ENCODE measurements at places on chromosomes 3 and 15.

- H3K27me3 ChIP-seq = peaks cover 49% of the 10 kb centered on the region
- no peaks in the 10 kb centered on the region for H3K36me3 ChIP-seq
- no peak overlapping the region for H3K4me3 ChIP-seq
- no peaks in the 10 kb centered on the region for H3K4me1 ChIP-seq
Measured at GRCh38 chr15:78343276-78344060, 3.3 kb downstream of the CRABP1 start.

- H3K4me3 ChIP-seq = no peak overlapping the region
- no peak for DNase-seq
- no peak overlapping the region for H3K27ac ChIP-seq
- no peaks in the 10 kb centered on the region for H3K27me3 ChIP-seq
- no peaks in the 10 kb centered on the region for H3K4me1 ChIP-seq
Measured at GRCh38 chr3:117586161-117586560, 876.6 kb downstream of the TUSC7 start.

GRCh38 chr3:110362751-110363150 is 708.9 kb upstream of the NECTIN3 start:
- no peak overlapping the region for H3K4me3 ChIP-seq
- H3K4me1 ChIP-seq = no peaks in the 10 kb centered on the region
- H3K36me3 ChIP-seq = no peaks in the 10 kb centered on the region

GRCh38 chr3:46948830-46949671 is 27.5 kb downstream of the CCDC12 start:
- H3K4me1 ChIP-seq = peaks cover 93% of the 10 kb centered on the region
- no peaks in the 10 kb centered on the region for H3K27me3 ChIP-seq
- peak overlapping the region; percentile 79 for H3K27ac ChIP-seq
- H3K4me3 ChIP-seq = peak overlapping the region; percentile 40
- no peak for DNase-seq

DNA sequence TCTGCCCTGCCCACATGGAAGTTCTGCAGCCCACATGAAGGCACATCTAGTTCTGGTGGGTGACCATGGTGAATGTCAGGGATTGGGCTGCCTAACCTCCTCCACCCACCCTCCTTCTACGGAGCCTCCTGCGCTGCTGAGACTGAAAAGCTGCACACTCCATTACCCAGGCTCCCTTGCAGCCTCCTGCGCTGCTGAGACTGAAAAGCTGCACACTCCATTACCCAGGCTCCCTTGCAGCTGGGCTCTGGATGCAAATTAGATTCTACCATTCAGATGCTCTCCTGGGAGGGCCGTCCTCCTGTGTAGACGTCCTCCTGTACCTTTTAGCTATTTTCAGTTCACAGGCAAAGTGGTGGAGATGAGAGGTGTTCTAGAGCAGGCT is 32.1 kb downstream of the POMGNT2 start:
- no peaks in the 10 kb centered on the region for H3K4me1 ChIP-seq
- H3K27me3 ChIP-seq = no peaks in the 10 kb centered on the region
- H3K36me3 ChIP-seq = no peaks in the 10 kb centered on the region

DNA sequence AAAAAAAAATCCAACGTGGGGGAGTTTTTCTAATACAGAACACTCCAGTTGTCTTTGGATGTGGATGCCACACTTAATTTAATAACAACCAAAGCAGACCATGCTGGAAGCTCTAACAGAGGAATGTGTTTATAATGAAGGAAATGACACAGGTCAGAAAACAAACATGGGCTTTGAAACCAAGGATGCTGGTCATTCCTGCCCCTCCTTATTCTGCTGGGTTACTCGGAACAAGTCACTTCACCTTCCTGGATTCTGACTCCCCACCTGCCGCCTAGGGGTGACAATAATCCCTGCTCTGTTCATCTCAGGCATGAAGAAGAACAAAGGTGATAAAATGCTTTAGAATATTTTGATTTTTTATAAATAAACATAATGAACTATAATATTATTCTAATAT is 240.9 kb upstream of the ADAMTS9 start:
- no peak for DNase-seq
- H3K4me3 ChIP-seq = no peak overlapping the region
- H3K36me3 ChIP-seq = no peaks in the 10 kb centered on the region
- no peaks in the 10 kb centered on the region for H3K27me3 ChIP-seq

DNA sequence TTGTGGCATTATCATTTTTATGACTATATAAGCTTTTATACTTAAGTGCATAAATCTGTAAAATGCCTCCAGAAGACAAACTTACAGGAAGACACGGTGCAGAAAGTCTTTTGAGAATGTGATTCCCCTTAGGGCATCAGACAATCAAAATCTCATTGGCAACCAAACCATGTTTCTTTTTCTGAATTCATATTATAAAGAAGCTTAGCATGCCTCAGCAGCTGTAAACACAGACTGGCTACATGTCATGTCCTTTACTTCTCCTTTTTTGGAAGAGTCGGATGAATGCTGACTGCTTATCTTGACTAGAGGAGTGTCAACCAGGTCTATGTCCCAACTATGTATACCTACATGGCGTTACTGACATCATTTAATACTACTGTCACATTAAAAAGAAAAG is 150.1 kb downstream of the PLD1 start:
- no peak for DNase-seq
- H3K27me3 ChIP-seq = peaks cover 23% of the 10 kb centered on the region
- H3K36me3 ChIP-seq = no peaks in the 10 kb centered on the region

- no peak overlapping the region for H3K4me3 ChIP-seq
- no peaks in the 10 kb centered on the region for H3K27me3 ChIP-seq
- peak; percentile 54 for DNase-seq
- no peak overlapping the region for H3K27ac ChIP-seq
- peaks cover 37% of the 10 kb centered on the region for H3K4me1 ChIP-seq
Measured at GRCh38 chr3:20054549-20054987, 14.3 kb downstream of the KAT2B start.

DNA sequence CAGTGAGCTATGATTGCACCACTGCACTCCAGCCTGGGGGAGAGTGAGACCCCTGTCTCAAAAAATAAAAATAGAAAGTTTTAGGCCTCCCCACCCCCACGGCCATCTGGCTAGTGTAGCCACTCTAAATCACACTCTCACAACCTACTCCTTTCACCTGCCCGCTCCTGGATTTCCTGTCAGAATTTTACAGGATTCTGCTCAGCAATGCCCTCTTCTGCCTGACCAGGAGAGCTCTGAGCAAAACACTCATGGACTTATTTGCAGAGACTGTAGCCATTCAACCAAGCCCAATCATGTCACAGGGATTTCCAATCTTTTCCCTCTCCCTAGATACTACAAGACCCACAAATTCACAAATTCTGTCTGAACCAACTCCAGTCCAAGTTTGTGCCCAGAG is 242.6 kb upstream of the TPRG1 start:
- no peak overlapping the region for H3K27ac ChIP-seq
- DNase-seq = no peak
- peaks cover 2% of the 10 kb centered on the region for H3K36me3 ChIP-seq
- peaks cover 4% of the 10 kb centered on the region for H3K27me3 ChIP-seq
- no peak overlapping the region for H3K4me3 ChIP-seq

DNA sequence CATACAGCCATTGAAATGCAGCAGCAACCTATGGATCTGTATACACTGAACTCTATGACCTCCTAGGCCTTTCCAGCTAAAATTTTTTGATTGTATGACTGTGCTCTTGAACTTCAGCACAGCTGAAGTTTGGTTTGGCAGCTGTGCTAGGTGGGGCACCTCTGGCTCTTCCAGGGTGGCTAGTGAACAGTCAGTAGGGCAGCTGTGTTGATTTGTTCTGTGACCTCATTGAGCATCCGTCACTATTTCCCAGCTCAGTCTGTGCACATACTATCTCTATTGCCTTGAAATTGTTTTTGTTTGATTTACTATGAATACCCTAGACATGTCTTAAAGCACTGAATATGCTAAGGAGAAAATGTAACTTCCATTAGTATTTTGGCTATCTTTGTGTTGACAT is 363.2 kb upstream of the NAALADL2 start:
- no peak overlapping the region for H3K4me3 ChIP-seq
- H3K36me3 ChIP-seq = no peaks in the 10 kb centered on the region
- H3K27ac ChIP-seq = no peak overlapping the region
- H3K27me3 ChIP-seq = no peaks in the 10 kb centered on the region

GRCh38 chr3:129226374-129226773 is 23.0 kb upstream of the COPG1 start:
- no peaks in the 10 kb centered on the region for H3K27me3 ChIP-seq
- DNase-seq = no peak
- peaks cover 51% of the 10 kb centered on the region for H3K4me1 ChIP-seq
- no peak overlapping the region for H3K27ac ChIP-seq
- H3K4me3 ChIP-seq = peak overlapping the region; percentile 11

- no peak overlapping the region for H3K27ac ChIP-seq
- H3K4me3 ChIP-seq = no peak overlapping the region
Measured at GRCh38 chr3:194986208-194987043, 284.5 kb downstream of the XXYLT1 start.

- H3K36me3 ChIP-seq = peaks cover 36% of the 10 kb centered on the region
- DNase-seq = no peak
- H3K27me3 ChIP-seq = no peaks in the 10 kb centered on the region
- peaks cover 62% of the 10 kb centered on the region for H3K4me1 ChIP-seq
- peak overlapping the region; percentile 40 for H3K27ac ChIP-seq
Measured at GRCh38 chr3:51386852-51387229, 1.8 kb downstream of the MANF start.
